ENCODE measurements at places on chromosomes 11 and 22.
A peak's percentile ranks its signal among the peaks of the same experiment; 100 is the strongest.

DNA sequence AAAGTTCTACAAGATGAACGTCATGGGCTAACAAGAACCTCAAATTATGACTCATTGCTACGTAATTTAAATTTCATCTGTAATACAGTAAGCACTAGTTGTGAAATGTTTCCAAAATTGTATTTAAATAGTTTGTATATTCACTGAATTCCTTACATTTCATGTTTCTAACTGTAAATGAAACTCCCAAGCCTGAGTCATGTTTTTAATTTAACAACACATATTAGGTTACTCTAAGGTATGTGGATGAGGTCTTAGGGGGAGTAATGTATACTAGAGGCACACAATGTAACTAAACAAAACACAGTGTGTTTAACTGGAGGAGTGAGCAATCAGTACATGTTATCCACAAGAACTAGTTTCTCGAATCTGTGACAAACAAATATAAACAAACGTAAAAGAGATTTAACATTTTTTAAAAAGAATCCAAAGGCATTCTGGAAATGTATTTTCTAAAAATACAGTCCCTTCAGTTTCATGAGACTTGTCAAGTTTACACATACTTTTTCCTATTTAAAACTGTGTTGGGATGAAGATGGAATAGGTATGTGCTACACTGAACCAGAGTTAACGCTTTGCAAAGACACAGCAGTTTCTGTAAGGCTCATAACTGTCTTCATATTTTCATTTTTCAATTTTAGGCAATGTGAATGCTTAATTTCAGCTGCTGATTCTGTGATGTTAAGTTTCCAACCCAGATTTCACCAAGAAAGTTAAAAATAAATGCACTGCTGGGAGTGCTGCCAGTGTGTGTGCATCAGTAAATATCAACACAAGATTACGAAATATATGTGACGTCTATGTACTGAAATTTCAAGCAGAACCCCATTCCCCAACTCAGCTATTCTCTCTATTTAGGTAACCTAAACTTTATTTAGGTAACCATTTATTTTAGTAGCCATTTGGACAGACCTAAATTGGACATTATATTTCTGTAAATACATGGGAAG lies 52.6 kb downstream of the PITPNB start:
- DNase-seq: no peak

DNA sequence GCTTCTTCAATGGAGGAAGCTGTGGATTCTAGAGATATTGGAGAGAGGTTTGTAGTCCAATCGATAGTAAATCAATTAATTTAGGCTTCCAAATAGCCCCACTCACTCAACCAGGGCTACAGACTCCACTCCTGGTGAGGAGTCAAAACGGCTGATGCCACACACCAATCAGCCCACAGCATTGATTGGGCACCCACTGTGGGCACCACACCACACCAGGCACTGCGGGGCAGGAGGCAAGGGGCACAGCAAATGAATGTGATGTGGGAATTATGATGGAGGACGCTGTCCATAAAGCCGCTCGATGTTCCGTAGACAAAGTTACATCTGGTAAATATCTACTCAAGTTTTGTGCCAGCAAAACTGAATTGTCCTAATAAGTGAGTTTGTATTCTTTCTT lies 547.3 kb upstream of the CADM1 start:
- DNase-seq: no peak

GRCh38 chr22:44891293-44891747 lies 118.5 kb downstream of the PHF21B start:
- no peak for DNase-seq

DNA sequence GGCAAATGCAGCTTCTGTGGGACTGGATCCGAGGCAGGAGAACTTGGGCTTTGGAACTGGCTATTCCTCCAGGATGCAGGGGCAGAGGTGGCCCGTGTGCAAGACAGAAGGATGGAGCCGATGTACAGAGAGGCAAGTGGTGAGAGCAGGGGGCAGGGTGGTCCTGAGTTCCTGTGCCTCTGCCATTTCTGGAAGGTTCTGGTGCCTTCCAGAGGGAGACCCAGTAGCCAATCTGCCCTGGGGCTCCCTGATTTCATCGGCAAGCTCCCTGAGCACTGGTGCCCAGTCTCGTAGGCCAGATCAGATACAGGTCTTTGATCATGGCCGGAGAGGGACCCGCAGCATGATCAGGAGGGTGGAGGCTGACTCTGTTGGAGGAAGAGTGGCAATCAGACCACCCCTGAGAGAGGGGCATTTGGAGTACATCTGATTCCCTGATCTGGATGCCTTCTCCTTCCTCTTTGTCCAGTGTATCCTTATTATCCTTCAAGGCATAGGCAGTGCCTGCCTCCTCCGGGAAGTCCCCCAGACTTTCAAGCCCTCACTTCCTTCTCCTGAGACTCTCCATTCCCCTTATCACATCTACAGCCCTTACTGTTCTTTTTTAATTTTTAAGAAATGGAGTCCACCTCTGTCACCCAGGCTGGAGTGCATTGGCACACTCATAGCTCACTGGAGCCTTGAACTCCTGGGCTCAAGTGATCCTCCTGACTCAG lies 9.7 kb downstream of the MRGPRD start:
- no peak for DNase-seq

GRCh38 chr11:65246506-65246905 lies 15.3 kb upstream of the POLA2 start:
- no peak for DNase-seq

- DNase-seq: no peak
Observed at GRCh38 chr22:22810018-22810427, 77.6 kb upstream of the IGLL5 start.

DNA sequence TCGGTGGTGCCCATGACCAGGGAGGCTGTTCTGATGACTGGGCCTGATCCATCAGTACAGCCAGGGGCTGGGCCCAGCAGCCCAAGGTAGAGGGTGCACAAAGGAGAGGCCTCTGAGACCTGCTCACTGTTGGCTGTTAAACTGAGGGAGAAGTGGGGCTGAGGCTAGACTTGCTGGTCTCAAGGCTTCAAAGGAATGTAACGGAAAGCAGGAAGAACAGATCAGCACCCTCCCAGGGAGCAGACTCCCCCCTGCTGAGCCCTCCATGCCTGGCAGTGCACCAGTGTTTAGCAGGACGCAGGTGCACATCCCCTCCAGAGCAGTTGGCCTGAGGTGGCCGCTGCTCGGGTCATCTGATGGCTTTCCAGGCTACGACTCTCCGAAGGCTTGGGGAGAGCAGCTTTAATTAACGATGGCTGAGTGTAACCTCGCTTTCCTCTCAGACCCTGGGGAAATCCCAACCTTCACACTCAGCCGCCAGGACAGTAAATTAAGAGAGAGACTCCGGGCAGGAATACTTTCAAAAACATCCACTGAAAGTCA lies 255.7 kb upstream of the NARS2 start:
- DNase-seq: no peak

DNA sequence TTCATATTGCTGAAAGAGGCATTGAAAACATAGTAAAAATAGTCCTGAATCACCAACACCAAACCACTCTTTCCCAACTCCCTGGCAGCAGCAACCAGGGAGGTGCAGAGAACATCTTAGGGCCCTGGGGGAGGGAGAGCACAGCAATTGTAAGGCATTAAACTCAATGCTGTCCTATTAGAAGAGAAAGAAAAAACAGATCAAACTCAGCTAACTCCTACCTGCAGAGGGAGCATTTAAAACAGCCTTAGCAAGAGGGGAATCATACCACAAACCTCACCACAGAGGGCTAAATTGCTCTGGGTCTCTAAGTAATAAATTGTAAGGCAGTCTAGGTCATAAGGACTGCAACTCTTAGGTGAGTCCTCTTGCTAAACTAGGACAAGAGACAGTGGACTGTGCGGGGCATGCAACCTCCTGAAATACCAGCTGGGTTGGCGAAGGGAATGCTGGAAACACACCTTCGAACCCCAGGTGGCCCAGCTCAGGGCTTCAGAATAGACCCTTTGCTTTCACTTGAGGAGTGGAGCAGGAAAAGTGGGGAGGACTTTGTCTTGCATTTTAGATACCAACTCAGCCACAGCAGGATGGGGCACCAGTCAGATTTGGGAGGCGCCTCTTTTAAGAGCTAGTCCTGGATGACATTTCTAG lies 697.1 kb upstream of the FAT3 start:
- no peak for DNase-seq

GRCh38 chr11:1879941-1880720 lies 11.6 kb downstream of the PRR33 start:
- DNase-seq: no peak

DNA sequence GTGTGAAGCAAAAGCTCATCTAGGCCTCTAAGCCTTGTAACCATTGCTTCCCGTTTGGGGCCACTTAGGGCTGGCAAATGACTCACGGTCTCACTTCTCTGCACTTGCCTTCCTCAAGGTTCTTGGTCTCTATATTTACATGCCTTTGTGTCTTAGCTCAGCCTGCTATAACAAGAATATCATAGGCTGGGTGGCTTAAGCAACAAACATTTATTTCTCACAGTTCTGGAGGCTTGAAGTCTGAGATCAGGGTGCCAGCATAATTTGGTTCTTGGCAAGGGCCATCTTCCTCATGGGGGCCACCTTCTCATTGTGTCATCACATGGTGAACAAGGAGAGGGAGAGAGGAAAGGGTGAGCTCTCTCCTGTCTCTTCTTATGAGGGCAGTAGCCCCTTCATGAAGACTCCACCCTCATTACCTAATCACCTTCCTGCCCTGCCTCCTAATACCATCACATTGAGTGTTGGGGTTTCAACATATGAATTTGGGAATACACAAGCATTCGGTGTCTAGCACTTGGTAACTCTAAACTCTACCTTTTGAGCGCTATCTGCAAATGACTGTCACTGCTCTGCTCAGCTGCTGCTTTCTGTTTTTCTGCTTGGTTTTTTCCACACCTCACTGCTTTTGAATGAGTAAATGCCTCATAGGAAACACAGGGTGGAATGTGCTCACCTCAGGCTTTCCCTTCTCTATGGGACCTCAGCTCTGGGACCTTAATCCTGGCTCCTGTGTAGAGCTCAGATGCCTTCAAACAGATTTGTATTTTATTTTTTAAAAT lies 16.2 kb upstream of the ME3 start:
- DNase-seq: no peak

GRCh38 chr11:124920870-124921609 lies 2.0 kb downstream of the HEPN1 start:
- peak; percentile 73 for DNase-seq

- DNase-seq: no peak
Observed at GRCh38 chr22:41732096-41732772, 32.9 kb downstream of the MEI1 start.

DNA sequence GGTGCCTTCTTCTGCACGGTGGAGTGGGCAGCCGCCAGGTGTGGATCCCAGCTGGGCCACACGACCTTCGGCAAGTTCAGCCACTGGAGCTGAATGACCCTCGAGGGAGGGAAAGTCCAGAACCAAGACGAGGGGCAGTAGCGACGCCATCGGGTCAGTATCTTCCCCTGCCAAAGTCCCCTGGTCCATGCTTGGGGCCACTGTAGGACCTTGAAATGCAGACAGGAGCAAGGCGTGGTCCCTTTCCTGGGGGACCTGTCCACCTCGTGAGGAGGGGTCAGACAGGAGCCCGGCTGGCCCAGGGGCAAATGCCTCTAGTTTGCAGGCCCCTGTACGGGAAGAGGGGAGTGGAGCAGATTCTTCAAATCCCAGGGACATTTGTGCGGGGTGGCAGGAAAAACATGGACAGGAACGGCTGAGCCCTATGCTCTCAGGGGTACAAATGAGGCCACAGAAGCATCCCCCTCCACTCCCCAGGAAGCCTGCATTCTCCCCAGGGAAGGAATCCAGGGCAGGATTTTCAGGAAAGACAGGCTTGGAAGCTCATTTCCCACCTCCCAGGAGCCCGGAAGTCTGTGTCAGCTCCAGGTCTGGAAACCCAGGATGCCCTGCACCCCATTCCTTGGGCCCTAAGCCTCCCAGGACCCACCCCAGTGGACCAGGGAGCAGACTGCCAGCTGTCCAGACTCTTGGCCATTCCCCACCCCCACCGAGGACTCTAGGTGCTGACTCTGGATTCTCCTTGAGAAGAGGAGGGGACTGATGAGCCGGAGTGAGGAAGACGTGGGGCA lies 6.6 kb downstream of the SHANK2 start:
- no peak for DNase-seq

DNA sequence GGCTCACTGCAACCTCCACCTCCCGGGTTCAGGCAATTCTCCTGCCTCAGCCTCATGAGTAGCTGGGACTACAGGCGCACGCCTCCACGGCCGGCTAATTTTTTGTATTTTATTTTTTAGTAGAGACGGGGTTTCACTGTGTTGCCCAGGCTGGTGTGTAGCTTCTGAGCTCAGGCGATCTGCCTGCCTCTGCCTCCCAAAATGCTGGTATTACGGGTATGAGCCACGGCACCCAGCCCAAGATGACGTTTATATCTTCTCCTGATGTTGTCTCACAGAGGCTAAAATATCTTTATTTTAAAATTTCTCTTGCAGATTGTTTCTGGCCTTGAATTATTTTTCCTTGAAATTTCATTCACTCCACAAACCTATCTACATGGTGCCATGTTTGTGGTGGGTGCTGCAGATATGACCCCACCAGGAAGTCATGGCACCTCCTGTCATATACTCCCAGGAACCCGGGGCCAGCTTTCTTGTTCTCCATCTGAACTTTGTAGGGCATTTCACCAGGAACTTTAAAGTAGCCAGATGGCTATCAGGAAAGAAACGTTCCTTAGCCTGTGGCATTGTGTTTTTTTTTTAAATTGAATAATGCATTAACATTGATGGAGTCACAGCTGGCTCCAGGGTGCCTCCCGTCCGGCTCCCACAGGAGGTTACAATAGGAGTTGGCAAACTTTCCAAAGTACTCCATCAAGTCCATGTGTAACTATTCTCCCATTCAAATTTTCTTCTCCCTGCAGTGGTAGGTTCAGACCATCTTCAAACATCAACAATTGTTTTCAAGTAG lies 42.0 kb upstream of the LIPT2 start:
- no peak for DNase-seq

DNA sequence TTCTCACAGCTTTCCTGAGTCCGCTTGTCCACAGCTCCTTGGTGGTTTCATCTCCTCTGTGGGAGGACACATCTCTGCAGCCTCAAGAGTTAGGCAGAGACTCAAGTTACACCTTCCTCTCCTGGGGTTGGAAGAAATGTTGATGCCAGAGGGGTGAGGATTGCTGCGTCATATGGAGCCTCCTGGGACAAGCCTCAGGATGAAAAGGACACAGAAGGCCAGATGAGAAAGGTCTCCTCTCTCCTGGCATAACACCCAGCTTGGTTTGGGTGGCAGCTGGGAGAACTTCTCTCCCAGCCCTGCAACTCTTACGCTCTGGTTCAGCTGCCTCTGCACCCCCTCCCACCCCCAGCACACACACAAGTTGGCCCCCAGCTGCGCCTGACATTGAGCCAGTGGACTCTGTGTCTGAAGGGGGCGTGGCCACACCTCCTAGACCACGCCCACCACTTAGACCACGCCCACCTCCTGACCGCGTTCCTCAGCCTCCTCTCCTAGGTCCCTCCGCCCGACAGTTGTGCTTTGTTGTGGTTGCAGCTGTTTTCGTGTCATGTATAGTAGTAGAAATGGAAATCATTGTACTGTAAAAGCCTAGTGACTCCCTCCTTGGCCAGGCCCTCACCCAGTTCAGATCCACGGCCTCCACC lies 11.7 kb downstream of the RASD2 start:
- no peak for DNase-seq

- DNase-seq: no peak
Observed at GRCh38 chr11:130519128-130519932, 70.9 kb downstream of the ADAMTS15 start.

GRCh38 chr11:87083029-87083428 lies 45.3 kb downstream of the TMEM135 start:
- no peak for DNase-seq

Data from NCI-H1930 (cell line).